ENCODE measurements at places on chromosomes 12 and 14.

DNA sequence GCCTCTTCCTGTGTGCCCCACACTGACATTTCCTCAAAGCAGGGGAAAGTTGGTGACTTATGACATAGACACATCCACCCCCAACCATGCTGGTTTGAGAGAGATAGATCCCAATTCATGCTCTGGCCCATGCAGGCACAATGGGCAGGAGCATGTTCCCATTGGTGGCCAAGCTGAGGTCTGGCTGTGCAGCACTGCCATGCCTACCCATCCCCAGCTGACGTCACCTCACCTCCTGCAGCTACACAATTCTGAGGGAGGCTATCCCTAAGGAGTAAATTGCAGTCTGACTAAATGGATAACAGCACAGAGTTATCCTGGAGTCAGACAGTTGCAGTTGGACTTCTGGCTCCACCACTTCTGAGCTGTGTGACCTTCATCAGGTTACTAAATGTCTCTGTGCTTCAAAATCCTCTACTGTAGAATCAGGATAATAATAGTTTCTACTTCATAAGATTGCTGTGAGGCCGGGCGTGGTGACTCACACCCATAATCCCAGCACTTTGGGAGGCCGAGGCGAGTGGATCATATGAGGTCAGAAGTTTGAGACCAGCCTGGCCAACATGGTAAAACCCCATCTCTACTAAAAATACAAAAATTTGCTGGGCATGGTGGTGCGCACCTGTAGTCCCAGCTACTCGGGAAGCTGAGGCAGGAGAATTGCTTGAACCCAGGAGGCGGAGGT, 323.9 kb downstream of the BCL11B start:
- no peak for DNase-seq

GRCh38 chr14:35533357-35534207, at the start of gene INSM2:
TSS of gene INSM2 (plus strand) at chr14:35534164. CDS start at chr14:35534253, 89 bp downstream.
- no peak for DNase-seq

DNA sequence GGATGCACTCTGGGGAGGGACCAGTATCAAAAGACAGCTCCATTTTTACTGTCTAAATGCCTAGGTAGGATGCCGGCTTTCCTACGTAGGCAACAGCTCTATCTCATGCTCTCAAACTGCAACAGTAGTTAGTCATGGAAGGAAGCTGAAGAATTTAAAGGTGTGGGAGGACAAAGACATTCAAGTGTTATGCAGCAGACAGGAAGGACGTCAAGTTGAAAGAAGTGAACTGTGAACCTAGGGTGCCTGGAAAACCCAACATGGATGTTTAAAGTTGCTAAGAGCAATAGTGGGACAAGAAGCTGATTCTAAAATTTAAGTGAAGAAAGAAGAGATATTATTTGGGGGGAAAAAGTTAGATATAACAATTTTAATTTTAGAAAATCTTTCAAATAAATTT, 5.9 kb downstream of the SEC23A start:
- no peak for DNase-seq

DNA sequence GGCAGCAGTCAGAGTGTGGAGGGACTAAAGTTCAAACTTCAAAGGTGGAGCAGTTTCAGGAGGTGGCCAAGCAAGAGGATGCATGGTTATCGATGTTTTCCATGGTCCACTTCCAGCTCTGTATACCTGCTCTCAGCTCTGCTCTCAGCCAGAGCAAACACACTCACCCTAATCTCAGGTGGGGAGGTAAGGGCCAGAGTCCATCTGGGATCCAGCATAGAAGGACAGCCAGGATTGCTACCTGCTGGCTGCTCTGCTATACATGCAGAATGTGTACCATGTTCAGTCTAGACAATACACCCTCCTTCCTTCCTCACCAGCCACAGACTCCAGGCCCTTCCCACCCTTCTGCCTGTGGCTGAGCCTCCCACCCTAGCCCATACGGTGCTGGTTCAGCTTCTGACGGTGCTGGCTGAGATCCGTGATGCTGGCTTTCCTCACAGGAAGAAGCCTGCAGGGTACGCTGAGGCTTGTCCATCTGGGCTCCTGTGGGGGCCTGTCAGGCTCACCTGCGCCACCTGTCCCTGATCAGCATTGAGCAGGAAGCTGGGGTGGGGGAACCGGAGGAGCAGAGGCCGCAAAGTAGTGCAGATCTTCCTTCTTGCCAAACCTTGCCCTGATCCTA, 2.4 kb downstream of the CBLN3 start:
- no peak for DNase-seq

DNA sequence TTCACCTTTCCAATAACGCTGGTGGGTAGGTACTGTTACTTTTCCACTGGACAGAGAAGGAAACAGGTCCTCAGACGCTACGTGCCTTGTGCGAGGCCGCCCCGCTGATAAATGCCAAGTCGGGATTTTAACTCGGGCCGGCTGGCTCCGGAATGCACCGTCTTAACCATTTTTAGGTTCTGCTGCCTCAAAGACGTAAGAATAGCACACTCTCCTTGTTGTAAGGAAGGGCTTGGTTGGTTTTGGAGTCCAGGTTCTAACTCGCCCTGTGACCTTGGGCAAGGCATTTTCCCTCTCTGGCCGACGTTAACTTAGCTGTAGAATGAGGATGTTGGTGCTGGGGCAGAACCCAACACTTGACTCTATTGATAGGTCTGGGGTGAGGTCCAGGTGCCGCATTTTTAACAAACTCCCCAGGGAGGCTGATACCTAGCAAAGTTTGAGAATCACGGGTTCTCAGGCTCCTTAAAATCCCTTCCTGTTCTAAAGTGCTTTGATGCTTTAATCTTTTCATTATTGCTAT, 814 bp downstream of the ANKRD13A start:
- DNase-seq, result no peak

- no peak for DNase-seq
Observed at GRCh38 chr14:68729556-68729955, 63.3 kb downstream of the ZFP36L1 start.

GRCh38 chr12:15808652-15809051, 19.5 kb upstream of the EPS8 start:
- no peak for DNase-seq

DNA sequence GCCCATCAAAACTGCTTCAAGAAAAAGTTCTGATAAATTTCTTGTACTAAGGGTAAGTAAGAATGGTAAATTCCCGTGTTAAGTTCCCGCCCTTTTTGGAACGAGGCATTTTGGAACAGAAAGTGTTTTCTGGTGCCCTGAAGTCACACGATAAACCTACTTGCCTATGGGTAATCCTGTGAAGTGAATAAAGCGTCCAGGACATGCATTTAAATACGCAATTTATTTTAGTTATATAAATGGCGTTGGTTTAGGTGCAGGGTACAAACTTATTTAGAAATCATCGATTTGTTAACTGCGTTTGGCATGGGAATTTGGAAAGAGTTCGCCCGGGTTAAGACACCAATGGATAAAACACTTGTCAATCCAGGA, 715 bp upstream of the RAP1B start:
- no peak for DNase-seq

DNA sequence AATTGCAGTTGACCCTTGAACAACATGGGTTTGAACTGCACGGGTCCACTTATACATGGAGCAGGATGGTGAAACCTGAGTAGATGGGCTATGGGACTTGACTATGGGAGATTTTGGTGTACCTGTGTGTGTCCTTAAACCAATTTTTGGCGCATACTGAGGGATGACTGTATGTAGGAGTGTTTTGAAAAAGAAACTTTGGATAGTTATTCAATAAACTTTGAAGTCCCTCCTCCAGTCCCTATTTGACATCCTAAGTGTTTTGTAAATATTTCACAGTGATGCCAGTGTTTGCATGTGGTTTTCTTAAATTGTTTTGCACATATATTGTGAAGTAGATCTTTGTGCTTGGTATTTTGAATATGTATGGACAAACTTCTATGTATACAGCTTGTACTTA, 12.4 kb downstream of the KTN1 start:
- no peak for DNase-seq

DNA sequence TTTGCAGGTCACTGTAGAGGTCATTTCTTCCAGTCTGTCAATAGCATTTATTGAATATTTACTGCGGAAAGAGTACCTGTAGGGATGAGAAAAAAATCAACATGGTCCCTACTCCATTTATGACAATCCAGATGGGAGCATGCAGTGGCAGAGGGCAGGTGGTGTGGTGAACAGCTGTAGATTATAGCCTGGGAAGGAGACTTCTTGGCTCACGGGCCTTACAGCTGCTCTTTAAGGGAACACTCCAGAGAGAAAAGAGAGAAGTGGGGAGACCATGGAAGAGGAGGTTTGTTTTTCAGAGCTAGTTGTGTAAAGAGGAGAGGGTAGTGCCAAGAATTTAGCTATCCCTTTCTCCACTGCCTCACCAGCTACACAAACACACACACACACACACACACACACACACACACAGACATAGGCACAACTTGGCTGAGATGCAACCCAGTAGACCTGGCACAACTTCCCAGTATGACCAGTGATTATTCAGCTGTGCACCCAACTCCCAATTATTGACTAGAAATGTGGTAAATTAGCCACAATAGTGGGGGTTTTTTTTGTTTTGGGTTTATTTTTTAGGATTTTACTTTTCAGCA, 41.0 kb downstream of the GPHB5 start:
- DNase-seq, result no peak

- DNase-seq, result no peak
Observed at GRCh38 chr12:113923251-113923650, 42.9 kb downstream of the RBM19 start.

GRCh38 chr14:96214793-96215192, 10.2 kb downstream of the BDKRB2 start:
- no peak for DNase-seq

DNA sequence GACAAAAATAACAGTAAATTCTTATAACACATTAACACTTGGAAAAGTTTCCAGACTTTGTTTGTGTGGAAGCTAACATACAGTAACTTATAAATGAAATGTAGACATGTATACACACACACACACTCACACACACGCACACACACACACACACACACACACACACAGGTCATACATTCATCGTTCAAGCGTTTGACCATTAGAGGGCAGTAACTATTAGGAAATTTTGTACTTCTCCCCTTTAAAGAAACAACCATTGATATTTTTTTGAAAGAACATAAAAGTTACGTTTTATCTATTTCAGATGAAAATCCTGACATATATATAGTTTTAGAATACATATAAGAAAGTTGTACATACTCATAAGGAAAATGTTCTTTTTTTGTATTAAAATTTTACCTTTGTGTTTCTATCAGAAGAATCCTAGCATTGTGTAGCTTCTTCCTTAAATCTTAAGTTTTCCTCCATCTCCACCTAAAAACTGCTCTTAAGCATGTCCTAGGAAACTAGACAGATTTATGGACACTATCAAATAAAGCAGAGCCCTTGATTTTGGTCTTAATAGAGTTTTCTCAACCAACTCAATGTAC, 29.0 kb downstream of the PTPRQ start:
- no peak for DNase-seq

GRCh38 chr12:109020146-109020795, 597 bp downstream of the SVOP start:
- DNase-seq, result no peak

DNA sequence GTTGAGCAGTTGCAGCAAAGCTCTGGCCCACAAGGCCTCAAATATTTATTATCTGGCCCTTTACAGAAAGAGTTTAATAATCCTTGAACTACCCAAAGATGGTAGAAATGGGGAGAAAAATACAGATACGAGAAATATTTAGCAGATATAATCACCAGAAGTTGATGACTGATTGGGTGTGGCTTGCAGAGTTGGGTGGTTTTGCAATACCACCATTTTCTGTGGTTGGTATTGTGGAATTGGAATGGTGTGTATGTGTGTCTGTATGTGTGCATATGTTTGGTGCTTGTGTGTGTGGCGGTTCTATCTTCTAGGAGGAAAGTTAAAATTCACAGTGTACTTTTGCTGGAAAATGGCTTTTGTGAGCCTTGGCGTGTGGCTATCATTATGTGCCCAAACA, 85.4 kb upstream of the MANSC4 start:
- DNase-seq, result no peak

DNA sequence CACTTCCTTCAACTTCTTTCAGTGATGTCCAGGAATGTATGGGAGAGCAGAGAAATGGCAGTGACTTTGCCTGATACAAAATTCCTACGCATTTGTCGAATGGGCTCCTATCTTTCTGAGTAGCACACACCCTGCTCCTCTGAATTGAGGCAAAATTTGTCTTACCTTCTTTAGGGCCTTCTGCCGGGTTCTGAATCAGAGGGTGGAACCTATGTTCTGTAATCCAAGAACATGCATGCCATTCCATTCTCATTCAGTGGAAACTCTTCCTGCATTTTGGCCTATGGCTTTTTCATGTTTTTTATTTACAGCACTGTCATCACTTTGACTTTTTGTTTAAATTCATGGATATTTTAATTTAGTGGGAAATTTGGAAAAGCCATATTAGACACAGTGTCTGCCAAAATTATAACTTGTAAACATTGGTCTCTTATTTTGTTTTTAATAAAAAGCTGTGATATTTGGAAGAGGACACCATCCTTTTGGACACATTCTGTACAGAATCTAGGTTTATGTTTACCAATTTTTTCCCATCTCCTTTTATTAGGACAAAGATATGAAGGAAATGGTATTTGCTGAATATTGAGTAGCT, 402.2 kb upstream of the FAR2 start:
- DNase-seq, result no peak

DNA sequence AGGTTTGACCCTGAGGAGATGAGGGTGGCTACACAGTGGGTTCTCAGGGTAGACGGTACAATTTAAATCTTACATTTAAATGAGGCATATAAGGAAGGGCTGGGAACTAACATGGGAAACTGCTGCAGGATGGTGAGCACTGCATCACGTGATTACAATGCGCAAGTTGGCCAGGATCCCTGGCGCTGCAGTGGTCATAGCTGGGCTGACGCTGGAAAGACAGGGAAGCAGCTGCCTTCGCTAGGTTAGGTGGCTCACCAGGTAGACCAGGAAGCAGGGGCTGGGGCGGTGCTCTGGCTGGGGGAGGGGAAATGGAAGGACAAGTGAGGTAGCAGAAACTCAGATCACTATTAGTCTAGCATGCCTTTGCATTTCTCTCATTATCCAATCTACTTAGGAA, 149.9 kb downstream of the FOXN3 start:
- no peak for DNase-seq

DNA sequence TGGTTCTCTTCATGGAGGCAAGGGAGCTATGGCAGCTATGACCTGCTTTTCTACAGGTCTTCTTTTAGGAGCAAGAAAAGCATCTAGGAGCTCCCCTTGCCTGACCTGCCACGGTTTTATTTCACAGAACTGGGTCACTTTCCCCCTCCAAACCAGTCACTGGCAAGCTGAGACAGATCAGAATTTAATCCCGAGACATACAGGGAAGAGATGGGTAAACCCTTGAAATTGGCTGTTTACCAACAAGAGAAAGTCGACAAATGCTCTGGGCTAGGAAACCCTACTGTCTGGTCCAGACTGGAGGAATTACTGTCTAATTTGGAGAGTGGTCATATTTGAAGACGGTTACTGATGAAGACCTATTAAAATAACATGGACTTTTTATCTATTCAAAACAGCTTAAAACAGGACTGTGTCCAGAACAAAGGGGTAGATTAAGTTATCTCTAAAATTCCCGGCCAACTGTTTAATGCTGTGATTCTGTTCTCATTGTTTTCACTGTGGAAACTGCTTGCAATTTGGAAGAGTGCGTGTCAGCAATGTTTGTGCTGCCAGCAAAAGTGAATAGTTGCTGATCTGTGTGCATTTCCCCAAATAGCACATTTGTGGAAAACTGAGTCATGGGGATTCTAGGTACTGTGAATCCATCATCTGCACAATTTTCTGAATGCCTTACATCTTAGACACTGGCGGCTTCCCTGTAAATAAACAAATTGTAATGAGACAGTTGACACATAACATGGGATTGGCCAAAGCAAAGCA, 73.4 kb upstream of the EEA1 start:
- no peak for DNase-seq

Data from omental fat pad (tissue), 4 donors.